ENCODE measurements at places on chromosomes 6 and 20. TPM values are rescaled to one million over a fixed set of nuclear protein-coding genes. Genes with fewer than 3 reads are reported as not detected.

The PEX6 gene
- 9.8 TPM for total RNA-seq

The SPATS1 gene
- not detected for total RNA-seq

The FAM209B gene
- not detected for total RNA-seq

DNA sequence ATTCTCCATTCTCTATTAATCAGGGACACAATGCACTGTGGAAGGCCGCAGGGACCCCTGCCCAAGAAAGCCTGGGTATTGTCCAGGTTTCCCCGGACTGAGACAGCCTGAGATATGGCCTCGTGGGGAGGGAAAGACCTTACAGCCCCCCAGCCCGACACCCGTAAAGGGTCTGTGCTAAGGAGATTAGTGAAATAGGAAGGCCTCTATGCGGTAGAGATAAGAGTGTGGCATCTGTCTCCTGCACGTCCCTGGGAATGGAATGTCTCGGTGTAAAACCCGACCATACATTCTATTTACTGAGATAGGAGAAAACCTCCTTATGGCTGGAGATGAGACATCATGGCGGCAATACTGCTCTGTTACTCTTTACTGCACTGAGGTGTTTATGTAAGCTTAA is 15.7 kb upstream of the EIF2S2 start:
- no peak for ATAC-seq

GRCh38 chr6:164010441-164011103 is 596.1 kb downstream of the QKI start:
- no peak for ATAC-seq

DNA sequence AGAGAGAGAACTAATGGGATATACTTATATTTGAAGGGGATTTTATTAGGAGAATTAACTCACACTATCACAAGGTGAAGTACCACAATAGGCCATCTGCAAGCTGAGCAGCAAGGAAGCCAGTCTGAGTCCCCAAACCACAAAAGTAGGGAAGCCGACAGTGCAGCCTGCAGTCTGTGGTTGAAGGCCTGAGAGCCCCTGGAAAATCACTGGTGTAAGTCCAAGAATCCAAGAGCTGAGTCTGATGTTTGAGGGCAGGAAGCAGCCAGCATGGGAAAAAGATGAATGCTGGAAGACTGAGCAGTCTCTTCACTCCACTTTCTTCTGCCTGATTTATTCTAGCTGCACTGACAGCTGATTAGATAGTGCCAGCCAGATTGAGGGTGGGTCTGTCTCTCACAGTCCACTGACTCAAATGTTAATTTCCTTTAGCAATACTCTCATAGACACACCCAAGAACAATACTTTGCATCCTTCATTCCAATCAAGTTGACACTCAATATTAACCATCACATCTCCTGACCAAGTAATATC is 823.9 kb downstream of the PHF3 start:
- ATAC-seq = no peak

- ATAC-seq = peak; percentile 43
These were observed 170.3 kb upstream of the AHI1 start for GRCh38 chr6:135667691-135668455.

DNA sequence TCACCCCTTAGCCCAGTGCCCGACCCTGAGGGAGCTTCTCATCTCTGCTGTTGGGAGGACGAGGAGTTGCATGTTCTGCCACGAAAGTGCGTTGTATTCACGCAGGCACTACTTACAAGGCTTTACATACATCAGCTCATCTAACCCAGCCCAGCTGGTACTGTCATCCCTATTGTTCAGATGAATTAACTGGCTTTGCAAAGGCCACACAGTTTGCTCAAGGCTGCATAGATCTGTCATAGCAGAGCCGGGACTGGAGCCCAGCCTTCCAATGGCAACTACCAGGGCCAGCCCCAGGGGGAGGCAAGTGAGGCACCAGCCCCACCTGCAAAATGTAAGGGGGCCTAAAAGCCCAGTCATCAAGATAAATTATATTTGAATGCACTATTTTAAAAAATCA is 257.6 kb downstream of the NFATC2 start:
- ATAC-seq = no peak

- ATAC-seq = no peak
These were observed 56.8 kb upstream of the HINT3 start for GRCh38 chr6:125899726-125900182.

- ATAC-seq = no peak
These were observed 254.4 kb downstream of the NRN1 start for GRCh38 chr6:5752391-5752680.

DNA sequence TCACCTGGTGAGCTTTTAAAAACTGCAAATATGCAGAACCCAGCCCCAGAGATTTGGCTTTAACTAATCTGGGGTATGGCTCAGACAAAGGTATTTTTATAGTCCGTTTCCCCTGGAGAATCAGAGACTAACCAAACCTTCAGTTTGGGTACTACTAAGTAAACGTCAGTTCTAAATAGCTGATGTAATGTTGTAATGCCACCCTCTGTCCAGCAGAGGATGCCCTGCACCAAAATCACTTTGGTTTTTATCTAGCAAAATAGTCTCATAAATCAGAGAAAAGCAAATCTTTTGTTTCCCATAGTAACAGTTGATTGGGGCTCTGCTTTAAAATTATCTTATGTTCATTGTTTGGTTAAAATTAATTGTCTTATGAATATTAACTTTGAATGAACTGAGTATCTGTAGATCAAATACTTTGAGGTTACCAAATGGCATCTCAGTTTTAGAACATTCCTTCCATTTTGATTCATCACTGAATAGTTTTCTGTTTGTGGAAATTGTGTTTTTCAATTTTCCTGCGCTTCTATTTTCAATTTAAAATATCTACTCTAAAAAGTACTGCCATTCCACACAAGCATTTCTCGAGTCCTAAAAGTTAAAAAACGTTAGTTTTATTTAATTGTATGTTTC is 278.3 kb upstream of the PLCB4 start:
- peak; percentile 36 for ATAC-seq

- ATAC-seq = no peak
These were observed 41.7 kb upstream of the TULP4 start for GRCh38 chr6:158270389-158271127.

DNA sequence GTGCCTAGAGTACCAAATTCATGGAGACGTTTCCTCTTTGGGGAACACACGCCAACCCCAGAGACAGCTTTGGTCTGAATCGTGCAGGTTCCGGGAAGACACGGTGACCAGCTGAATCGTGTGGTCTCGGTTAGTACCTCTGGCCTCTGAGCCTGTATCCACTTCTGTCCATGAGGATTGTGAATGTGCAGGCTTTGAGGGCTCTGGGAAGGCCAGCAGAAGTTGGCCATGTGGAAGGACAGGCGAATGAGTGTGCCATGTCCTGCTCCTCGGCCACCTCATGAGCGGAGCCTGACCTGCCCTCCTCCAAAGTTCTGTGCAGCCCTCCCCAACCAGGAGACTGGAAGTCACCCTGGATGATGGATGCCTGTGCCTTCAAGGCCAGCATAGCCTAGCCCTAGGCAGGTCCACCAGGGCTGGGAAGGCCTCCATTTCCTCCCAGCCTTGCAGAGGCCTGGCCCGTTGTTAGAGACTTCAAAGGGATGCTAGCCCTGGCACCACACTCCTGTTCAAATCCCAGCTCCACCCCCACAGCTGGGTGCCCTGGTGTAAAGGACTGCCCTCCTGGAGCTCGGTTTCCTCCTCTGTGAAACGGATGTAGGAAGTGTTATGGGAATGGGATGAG is 1.7 kb upstream of the TMEM74B start:
- no peak for ATAC-seq

- no peak for ATAC-seq
These were observed 68.9 kb downstream of the TBC1D7 start for GRCh38 chr6:13259393-13259792.

GRCh38 chr6:152598421-152598820 is 38.7 kb downstream of the SYNE1 start:
- ATAC-seq = peak; percentile 50

DNA sequence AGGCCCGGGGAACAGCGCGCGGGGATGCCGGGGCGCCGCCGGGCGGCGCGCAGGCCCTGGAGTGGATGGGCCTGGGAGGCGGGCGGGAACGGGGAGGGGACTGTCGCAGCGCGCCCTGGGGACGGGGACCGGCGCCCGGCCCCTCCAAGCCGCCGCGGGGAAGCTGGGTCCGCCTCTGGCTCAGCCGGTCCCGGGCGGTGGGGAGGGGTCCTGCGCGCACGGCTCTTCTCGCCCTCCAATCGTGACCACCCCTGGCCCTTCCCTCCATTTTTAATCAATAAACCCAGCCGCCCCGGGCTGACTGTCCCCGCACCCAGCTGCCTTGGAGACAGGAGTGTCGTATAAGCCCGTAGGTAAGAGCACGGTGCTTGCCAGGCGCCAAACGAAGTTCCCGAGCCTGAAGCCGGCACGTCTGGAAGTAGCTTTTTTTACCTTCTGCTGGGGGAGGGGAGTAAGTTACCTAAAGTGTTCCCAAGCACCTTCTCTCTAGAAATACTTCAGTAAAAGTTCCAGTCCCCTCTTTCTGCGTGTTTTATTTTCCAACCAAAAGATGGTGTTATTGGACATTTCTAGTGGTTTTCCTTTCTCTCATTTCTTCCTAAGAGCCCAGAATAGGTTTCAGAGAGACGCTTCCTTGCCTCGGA is 780 bp upstream of the TAF4 start:
- ATAC-seq = no peak

DNA sequence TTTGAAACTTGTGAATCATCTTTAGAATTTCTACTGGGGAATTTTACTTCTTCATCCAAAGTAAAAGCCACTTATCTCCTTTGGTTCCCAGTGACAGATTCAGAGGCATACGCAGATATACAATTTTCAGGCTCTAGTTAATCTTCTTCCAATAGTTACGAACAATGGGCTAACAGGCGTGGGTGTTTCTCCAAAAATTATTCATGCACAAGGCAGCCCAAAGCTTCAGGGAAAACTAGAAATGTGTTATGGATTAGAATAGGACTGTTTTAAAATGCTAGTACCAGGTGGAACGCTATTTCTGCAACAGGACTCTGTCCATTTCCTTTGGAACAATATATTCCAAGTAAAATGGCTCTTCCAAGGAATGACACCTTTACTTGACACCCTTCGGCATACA is 102.2 kb downstream of the ZNF217 start:
- ATAC-seq = no peak

GRCh38 chr6:69900869-69901268 is 34.5 kb downstream of the COL19A1 start:
- no peak for ATAC-seq

DNA sequence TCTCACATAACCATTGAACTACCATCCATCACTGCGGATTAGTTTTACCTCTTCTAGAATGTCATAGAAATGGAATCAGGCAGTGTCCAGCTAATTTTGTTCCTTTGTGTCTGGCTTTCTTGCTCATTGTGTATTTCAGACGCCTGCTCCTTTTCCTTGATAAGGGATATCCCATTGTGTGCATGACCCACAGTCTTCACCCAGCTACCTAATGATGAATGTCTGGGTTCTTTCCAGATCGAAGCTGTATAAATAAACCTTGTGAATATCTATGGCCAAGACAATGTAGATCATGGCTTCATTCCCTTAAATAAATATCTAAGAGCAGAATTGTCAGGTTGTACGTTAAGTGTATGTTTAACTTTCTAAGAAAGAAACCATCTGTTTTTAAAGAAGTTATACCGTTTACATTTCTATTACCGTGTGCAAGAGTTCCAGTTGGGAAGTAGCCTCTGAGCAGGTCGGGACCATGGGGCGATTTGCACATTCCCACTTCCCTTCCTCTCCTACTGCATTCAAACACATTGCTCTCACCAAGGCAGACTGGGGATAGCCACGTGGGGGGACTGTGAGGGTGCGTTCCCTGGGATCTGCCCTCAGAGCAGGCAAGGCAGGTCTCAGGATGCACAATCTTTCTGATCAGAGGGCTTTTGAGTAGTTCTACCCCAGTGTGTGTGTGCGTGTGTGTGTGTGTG is 13.1 kb downstream of the CD93 start:
- no peak for ATAC-seq
